ENCODE measurements at places on chromosomes 4 and X.

DNA sequence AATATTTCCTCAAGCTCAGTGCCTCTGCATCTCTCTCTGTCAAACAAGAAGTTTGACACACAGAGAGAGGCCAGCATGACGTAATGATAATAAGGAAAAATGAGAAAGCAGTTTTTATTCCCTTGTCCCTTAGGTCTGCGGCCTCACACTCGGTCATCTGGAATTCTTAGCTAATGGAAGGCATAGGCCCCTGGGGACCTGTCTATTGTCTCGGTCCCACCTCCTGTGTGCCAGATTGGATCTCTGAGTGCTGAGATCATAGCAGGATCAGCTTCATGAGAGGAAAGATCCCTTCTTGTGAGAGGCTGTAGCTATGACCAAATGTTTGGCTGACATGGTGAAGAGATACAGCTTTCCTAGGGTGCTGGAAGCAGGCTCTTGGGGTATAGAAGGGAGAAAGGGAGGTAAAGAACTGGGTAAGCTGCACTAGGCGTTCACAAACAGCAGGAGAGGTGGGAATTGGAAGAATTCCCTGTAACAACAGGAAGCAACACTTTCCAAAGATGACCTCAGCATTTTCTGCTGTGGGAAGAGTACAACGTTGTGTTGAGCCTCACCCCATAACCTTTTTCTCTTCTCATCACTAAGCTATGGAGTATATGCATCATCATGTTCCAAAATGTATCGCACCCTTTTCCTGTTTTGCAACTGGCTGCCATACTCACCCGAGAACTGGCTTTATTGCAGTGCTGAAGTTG is 20.2 kb downstream of the TMEM31 start:
- no peak overlapping the region for H3K4me3 ChIP-seq
- H3K27ac ChIP-seq, result peak overlapping the region; percentile 40
- no peaks in the 10 kb centered on the region for H3K36me3 ChIP-seq
- DNase-seq, result peak; percentile 66

GRCh38 chr4:36904823-36905222 is 339.7 kb upstream of the NWD2 start:
- no peaks in the 10 kb centered on the region for H3K4me1 ChIP-seq
- H3K27me3 ChIP-seq, result no peaks in the 10 kb centered on the region
- H3K27ac ChIP-seq, result no peak overlapping the region
- no peak overlapping the region for H3K4me3 ChIP-seq
- no peaks in the 10 kb centered on the region for H3K36me3 ChIP-seq

DNA sequence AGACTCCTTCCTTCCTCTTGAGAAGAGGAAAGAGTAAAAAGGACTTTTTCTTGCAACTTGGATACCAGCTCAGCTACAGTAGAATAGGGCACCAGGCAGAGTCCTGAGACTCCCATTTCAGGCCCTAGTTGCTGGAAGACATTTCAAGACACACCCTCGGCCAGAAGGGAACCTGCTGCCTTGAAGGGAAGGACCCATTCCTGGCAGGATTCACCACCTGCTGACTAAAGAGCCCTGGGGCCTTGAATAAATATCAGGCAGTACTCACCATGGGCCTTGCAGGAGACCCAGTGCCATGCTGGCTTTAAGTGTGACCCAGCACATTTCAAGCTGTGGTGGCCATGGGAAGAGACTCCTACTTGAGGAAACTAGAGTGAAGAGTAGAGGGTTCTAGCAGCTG is 317.6 kb downstream of the DKK2 start:
- H3K27ac ChIP-seq, result no peak overlapping the region
- no peak for DNase-seq
- no peak overlapping the region for H3K4me3 ChIP-seq
- H3K27me3 ChIP-seq, result no peaks in the 10 kb centered on the region
- H3K4me1 ChIP-seq, result peaks cover 4% of the 10 kb centered on the region
- H3K36me3 ChIP-seq, result no peaks in the 10 kb centered on the region

DNA sequence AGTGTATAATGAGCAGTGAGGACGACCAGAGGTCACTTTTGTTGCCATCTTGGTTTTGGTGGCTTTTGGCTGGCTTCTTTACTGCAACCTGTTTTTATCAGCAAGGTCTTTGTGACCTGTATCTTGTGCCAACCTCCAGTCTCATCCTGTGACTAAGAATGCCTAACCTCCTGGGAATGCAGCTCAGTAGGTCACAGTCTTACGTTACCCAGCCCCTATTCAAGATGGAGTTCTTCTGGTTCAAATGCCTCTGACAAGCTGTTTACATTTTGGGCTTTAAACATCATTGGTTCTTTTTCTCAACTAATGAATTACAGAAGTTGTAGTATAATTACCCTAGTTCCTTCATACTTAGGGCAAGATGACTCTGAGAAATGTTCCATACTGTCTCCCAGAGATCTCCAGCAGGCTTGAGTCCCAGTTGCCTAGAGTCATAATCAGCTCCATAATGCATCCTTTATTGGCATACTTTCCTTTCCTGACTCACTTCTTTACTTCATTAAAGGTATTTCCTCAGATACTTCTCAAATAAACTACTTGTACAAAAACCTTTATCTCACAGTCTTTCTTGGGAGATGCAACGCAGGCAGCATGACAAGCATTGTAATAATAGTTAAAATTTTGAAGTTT is 136.5 kb downstream of the KDM6A start:
- H3K4me3 ChIP-seq, result no peak overlapping the region
- H3K4me1 ChIP-seq, result no peaks in the 10 kb centered on the region

- DNase-seq, result no peak
- no peak overlapping the region for H3K4me3 ChIP-seq
- no peak overlapping the region for H3K27ac ChIP-seq
- no peaks in the 10 kb centered on the region for H3K4me1 ChIP-seq
Observed at GRCh38 chrX:149803458-149804062, 21.8 kb downstream of the MAGEA9 start.

DNA sequence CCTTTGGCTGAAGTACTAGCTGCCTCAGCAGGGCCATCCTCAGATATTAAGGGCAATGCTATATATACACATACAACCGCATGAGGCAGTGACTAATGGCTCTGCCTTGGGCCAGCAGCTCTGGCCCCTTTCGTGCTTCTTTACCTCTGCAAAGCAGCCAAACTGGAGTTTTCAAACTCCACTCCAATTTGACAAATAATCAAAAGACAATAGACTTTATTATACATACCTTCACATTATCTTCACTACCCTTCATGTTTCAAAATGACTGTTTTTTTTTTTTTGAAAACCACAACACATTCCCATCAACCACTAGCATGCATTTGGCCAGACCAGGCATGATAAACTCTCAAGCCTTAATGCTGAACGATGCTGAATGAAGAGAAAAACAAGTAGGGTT is 187.7 kb downstream of the ENOX2 start:
- no peak overlapping the region for H3K4me3 ChIP-seq
- peaks cover 4% of the 10 kb centered on the region for H3K4me1 ChIP-seq
- H3K27me3 ChIP-seq, result no peaks in the 10 kb centered on the region
- no peak overlapping the region for H3K27ac ChIP-seq
- no peak for DNase-seq

DNA sequence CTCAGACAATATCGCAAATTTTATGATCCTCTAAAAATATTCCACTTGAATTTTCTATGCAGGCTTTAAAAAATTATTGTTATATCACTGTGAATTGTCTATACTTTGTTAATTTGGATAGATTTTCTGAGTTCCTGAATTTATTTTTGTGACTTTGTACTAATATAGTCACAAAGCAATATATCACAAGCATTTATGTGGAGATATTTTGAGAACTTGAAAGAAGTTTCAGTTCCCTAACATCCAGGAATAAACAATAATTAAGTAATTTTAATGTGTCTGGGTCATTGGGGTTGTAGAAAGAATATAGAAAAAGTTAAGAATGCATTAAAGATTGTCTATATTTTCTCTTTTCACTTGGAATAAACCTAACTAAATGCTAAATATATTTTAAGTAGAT is 32.0 kb downstream of the CXCL8 start:
- no peaks in the 10 kb centered on the region for H3K27me3 ChIP-seq
- H3K27ac ChIP-seq, result no peak overlapping the region
- H3K36me3 ChIP-seq, result no peaks in the 10 kb centered on the region
- H3K4me1 ChIP-seq, result peaks cover 2% of the 10 kb centered on the region

GRCh38 chr4:40211224-40212185 is 14.7 kb downstream of the RHOH start:
- H3K27me3 ChIP-seq, result no peaks in the 10 kb centered on the region
- H3K4me1 ChIP-seq, result no peaks in the 10 kb centered on the region
- H3K36me3 ChIP-seq, result no peaks in the 10 kb centered on the region

DNA sequence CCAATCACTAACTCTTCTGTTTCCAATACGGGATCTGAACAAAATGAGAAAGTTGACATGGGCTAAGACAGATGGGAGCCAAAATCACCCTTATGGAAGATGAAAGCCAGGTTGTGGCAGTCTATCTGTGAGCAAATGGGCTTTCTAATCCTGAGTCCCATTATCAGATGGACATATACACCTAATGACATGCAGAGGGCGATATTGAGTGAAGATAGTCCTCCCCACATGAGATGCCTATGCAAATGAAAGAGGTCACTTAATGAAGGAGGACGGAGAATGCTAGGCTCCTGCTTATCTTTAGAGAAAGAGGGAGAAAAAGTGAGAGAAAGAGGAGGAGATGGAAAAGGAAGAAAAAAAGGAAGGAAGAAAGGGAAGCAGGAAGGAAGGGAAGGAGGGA is 547.5 kb downstream of the NLGN4X start:
- no peak for DNase-seq
- no peak overlapping the region for H3K4me3 ChIP-seq
- no peak overlapping the region for H3K27ac ChIP-seq
- no peaks in the 10 kb centered on the region for H3K4me1 ChIP-seq
- H3K27me3 ChIP-seq, result no peaks in the 10 kb centered on the region

- H3K27ac ChIP-seq, result no peak overlapping the region
- no peaks in the 10 kb centered on the region for H3K36me3 ChIP-seq
- H3K4me1 ChIP-seq, result no peaks in the 10 kb centered on the region
- no peak for DNase-seq
- H3K4me3 ChIP-seq, result no peak overlapping the region
- H3K27me3 ChIP-seq, result no peaks in the 10 kb centered on the region
Observed at GRCh38 chr4:72283357-72283756, 251.6 kb downstream of the NPFFR2 start.

DNA sequence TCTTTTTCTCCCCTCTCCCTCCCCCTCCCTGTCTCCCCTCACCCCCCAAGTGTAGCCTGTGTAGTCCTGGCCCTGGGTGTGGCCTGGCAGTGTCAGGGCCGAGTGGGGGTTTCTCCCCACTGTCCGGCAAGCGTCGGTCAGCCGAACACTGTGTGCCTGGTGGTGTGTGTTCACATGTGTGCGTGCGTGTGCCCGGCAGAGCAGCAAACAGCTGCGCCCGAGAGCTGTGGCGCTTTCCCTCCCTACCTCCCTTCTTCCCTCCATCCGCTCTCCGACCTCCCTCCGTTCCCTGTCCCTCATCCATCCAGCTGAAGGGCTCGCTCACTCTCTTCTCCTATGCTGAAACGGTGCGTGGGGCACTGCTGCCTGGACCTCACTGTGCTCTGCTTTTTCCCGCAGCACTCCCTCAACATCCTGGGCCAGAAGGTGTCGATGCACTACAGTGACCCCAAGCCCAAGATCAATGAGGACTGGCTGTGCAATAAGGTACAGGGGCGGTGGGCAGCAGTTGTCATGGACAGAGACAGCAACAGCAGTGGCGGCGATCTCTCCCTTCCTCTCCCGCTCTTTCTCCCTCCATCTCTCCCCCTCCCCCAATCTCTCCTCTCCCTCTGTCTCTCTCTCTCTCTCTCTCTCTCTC is 17.4 kb upstream of the UBA1 start:
- peaks cover 76% of the 10 kb centered on the region for H3K36me3 ChIP-seq
- H3K4me3 ChIP-seq, result no peak overlapping the region
- no peak overlapping the region for H3K27ac ChIP-seq

DNA sequence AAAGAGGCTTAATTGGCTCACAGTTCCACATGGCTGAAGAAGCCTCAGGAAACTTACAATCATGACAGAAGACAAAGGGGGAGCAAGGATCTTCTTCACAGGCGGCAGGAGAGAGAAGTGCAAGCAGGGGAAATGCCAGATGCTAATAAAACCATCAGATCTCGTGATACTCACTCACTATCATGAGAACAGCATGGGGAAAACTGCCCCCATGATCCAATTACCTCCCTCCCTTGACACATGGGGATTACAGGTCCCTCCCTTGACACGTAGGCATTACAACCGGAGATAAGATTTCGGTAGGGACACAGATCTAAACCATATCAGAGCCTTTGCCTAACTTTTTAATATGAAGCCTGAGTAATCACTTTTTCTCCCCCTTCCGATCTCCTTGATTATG is 43.7 kb upstream of the MAPK10 start:
- DNase-seq, result no peak
- no peaks in the 10 kb centered on the region for H3K4me1 ChIP-seq
- H3K4me3 ChIP-seq, result no peak overlapping the region
- H3K36me3 ChIP-seq, result no peaks in the 10 kb centered on the region
- no peaks in the 10 kb centered on the region for H3K27me3 ChIP-seq

DNA sequence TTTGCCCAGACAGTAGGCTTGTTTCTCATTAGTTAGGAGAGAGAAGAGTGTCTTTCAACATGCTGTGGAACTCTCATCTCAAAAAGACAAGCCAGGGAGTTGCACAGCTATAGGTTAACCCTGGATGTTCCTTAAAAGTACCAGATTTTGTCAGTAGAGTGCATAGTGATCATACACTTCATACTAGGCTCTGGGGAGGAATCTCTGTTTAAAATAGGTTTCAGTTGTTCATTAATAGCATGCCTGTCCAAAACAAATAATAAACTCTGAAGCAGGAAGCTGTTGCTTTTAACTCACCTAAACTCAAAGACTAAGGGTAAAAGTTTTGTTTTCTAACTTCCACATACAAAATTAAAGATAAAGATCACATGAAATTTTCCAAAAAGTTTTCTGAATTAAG is 1948.4 kb downstream of the C4orf33 start:
- no peaks in the 10 kb centered on the region for H3K27me3 ChIP-seq
- no peaks in the 10 kb centered on the region for H3K4me1 ChIP-seq
- no peak overlapping the region for H3K4me3 ChIP-seq
- H3K27ac ChIP-seq, result no peak overlapping the region

GRCh38 chrX:67614423-67614822 is 70.6 kb downstream of the AR start:
- no peak overlapping the region for H3K27ac ChIP-seq
- no peaks in the 10 kb centered on the region for H3K4me1 ChIP-seq
- H3K4me3 ChIP-seq, result no peak overlapping the region
- no peaks in the 10 kb centered on the region for H3K36me3 ChIP-seq
- no peaks in the 10 kb centered on the region for H3K27me3 ChIP-seq
- peak; percentile 43 for DNase-seq

DNA sequence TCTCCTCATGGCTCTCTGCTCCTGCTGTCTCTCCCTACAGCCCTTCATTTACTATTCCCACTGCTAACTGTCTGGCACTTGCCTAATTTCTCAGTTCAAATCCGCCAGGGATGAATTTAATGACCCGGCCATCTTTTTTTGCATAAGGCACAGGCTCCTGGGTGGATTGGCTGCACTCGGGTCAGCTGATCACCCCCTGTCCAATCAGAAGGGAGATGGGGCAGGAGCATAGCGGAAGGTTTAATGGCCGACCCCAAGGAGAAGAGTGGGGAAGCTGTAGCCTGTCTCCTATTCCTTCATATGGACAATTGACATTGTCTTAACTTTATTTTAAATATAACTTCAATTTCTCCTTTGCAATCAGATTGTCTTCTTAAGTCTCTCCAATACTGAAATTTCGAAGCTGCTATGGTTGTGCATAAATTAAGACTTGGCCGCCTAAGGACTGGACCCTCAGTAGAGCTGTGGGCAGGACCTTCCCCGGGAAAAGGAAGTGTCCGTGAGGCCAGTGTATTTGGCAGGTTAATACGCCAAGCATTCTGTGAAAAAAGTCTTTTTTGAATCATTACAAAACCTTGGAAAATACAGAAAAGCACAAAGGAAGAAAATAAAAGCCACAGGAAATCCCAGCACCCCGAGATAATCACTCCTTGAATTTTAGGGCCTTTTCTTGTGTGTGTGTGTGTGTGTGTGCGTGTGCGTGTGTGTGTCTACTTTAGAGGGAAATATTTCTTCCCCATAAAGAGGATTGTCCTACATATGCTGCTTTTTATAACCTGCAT is 55.5 kb downstream of the SMIM20 start:
- peaks cover 19% of the 10 kb centered on the region for H3K27me3 ChIP-seq
- peak overlapping the region; percentile 67 for H3K27ac ChIP-seq
- H3K4me3 ChIP-seq, result no peak overlapping the region
- peaks cover 11% of the 10 kb centered on the region for H3K4me1 ChIP-seq
- H3K36me3 ChIP-seq, result no peaks in the 10 kb centered on the region

Measured in mesenchymal stem cell (in vitro differentiated cells and primary cell).